ENCODE measurements at places on chromosomes 12 and 14.

GRCh38 chr12:47834199-47834903 is 14.6 kb upstream of the HDAC7 start:
- DNase-seq, result no peak

- no peak for DNase-seq
These were observed 36.5 kb downstream of the DYNC1H1 start for GRCh38 chr14:102000902-102001301.

GRCh38 chr12:127343940-127344339 is 923.0 kb upstream of the TMEM132C start:
- no peak for DNase-seq

DNA sequence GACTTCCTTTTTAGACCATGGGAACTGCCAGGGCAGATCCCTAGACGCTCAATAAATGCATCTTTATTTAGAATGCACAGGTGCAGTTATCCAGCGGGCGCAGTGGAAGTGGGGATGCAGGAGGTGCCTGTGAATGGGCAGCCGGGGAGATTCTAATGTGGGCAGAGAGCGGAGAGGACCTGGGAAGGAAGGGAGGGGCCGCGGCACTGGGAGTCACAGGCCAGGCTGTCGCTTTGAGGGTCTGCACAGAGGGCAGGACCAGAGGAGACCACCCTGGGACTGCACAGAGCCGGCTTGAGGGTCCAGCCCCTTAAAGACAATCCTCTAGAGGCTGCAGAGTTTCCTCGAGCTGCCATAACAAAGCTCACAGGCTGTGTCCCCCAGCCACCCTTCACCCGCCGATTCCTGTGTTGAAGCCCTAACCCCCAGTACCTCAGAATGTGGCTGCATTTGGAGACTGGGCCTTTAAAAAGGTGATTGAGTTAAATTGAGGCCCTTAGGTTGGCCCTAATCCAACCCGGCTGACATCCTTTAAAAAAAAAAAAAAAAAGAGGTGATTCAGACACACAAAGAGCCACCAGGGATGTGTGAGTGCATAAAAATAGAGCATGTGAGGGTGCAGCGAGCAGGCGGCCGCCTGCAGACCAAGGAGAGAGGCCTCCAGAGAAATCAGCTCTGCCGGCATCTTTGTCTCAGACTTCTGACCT is 44.4 kb upstream of the PPP2R5C start:
- no peak for DNase-seq

DNA sequence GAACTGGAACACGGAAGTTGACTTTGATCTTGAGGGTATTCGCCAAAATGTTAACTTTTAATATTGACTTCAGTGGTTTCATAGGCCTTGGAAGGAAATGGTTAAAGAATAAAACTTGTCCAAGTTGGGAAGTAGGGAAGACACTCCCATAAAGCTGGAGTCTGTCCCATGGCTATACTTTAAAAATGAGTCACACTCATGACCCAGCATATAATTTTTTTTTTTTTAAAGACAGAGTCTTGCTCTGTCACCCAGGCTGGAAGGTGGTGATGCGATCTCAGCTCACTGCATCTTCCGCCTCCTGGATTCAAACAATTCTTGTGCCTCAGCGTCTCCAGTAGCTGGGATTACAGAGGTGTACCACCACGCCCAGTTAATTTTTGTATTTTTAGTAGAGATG is 19.6 kb downstream of the TMPRSS12 start:
- no peak for DNase-seq

- no peak for DNase-seq
These were observed 671 bp downstream of the SPTB start for GRCh38 chr14:64878837-64879634.

- no peak for DNase-seq
These were observed 11.0 kb upstream of the DHRS4 start for GRCh38 chr14:23942587-23942986.

GRCh38 chr14:95651028-95651427 is 35.2 kb upstream of the TCL1B start:
- DNase-seq, result no peak

DNA sequence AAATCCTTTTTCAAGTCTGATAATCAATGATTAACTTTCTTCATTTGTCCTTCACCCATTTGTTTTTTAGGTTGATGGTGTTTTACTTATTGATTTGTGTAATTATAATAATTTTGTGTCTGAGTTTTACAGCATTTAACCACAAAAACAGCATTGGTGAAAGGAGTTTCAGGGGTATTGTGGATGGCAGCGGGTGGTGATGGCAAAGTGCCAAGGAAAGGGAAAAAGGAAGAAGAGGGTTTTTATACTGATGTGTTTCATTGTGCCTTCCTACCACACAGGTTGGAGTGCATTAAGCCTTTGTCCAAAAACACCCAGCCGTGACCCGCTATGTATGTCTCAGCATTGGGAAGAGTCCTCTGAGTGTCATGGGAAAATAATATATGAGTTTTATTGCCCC is 150.3 kb downstream of the DAD1 start:
- no peak for DNase-seq

GRCh38 chr12:52216100-52216499 is 16.9 kb upstream of the KRT7 start:
- DNase-seq, result no peak

DNA sequence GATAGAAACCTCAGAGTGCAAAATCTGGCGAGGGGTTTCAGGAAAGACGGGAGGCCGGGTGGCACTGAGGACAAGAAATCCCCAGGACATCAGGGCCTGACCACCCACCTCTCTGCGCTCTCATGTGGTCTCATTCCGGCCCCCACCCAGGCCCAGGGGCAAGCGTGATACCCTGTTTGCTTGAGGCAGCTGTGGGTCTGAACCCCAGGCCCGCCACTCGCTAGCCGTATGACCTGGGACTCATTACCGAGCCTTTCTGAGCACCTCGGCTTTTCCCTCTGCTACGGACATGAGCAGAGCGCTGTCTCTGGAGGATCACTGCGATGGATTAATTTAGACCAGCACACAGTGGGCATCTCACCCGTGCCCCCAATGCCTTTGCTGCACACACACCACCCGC is 25.5 kb upstream of the BCDIN3D start:
- no peak for DNase-seq

GRCh38 chr12:116916714-116917114 is 6.0 kb downstream of the FBXW8 start:
- peak; percentile 61 for DNase-seq

- no peak for DNase-seq
These were observed 4.0 kb downstream of the NAB2 start for GRCh38 chr12:57092876-57093414.

DNA sequence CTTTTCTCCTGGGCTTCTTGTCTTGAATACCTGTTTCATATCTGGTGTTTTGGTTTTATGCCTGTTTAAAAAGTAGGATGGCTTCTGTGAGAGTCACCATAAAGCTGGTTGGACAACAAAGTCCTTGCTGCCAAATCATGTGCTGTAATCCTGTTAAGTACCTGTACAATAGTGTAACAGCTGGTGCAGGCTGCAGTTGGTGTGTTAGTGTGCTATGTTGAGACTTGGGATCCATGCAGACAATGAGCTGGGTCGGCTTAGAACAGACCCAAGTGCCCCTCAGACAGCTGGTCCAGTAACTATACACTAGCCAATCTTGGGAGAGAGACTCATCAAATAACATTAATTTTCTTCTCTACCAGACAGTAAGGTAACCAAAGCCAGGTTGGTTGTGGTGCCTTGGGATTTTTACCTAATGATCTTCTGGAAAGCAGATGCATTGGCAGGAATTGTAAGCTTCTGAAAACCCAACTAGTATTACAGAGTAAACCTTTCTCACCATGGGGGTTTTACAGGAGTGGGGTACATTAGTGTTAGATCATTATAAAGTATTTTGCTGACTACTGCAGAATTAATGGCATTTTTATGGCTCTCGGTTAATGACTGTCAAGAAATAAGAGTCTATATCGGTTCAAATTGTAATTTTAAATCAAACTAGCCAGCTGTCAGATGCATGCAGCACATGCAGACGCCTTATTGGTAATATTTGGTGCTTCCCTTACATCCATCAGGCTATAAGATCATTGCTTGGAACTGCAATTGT is 231.2 kb downstream of the PDZRN4 start:
- no peak for DNase-seq

DNA sequence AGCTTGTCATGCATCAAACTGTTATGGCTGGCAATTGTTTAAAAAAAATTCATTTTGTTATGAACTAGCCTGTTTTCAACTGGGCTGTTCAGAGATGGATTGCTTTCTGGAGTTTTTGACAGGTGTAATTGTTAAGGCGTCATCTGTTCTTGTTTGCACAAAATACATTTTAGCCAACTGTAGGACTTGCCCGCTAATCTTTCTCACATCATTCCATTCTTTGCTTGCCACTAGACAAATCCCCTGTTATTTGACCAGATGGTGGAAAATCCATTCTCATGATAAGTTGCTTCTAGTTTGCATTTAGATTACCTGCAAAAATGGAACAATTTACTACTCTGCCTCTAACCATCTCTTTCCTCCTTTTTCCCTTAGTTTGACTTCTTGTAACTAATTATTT is 114.3 kb downstream of the NPAS3 start:
- no peak for DNase-seq

- DNase-seq, result no peak
These were observed 165.2 kb downstream of the BRMS1L start for GRCh38 chr14:35991356-35991755.

DNA sequence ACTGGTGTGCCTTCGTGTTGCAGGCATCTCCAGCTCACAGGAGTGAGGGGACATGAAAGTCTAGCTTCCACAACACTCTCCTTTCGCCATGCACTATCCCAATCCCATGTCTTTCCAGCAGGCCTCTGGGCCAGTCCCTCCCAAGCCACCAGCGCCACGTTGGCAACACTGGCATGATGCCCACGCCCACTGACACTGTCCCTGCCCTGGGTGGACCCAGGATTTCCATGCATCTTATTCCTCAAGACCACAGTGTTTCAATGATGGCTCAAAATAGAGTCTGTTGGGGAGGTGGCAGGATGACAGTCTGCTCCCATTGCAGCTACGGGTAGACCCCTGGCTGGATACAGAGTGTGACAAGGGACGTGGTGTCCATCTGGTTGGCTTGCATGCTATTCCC is 2.3 kb downstream of the SP7 start:
- DNase-seq, result no peak

- no peak for DNase-seq
These were observed 49.3 kb downstream of the TMEM30B start for GRCh38 chr14:61231810-61232209.
